ENCODE measurements at places on chromosomes 2 and 18.
A peak's percentile ranks its signal among the peaks of the same experiment; 100 is the strongest.

GRCh38 chr2:201191132-201191875, 8.4 kb downstream of the CASP10 start:
- DNase-seq = no peak

GRCh38 chr2:36701918-36702317, 5.4 kb downstream of the VIT start:
- DNase-seq = no peak

GRCh38 chr2:208207769-208208168, 17.9 kb upstream of the C2orf80 start:
- no peak for DNase-seq

GRCh38 chr18:2641638-2642037, 13.9 kb upstream of the SMCHD1 start:
- DNase-seq = no peak

DNA sequence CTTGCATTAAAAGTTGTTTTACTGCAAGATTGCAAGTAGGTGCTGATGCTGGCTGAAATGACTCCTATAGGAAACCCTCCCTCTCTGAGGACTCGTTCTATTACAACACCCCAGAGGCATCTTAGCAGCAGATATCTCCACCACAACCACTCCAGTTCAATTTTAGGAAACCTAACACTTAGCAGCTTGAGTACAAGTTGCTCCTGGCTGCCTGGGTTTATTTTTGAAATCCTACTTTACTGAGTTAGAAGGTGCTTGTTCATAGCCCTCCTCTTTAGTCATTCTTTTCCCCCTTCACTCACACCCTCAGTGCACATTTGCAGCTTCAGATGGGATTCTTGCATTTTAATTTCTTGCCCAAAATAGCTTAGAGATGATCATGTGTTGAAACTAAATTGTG, 111.5 kb downstream of the MTCL1 start:
- peak; percentile 69 for DNase-seq

DNA sequence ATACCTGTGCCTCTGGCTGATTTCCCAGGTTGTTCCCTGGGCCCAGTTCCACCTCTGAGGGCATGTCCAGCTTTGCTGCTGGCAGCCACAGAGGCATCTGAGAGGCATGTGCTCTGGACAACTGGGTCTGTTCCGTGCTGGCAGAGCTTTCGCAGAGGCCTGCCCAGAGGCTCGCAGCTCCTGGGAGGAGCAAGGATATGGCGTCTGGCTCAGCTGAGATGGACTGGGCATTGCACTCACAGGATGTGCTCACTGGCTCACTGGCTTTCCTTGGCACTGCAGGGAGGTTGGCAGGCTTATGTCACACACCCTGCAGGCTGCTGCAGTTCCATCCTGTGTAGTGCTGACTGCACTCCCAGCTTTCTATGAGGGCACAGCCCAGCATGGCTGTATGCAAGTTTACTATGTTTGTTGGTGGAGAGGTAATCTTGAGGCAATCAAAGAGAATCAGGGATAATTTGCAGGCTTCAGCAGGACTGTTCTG, 172.3 kb downstream of the PRKCE start:
- DNase-seq = no peak

Measured in astrocyte of the spinal cord (primary cell).